ENCODE measurements at places on chromosomes 1 and 21.
A peak's percentile ranks its signal among the peaks of the same experiment; 100 is the strongest.

GRCh38 chr1:172105230-172105629, 263.9 kb downstream of the DNM3 start:
- no peaks in the 10 kb centered on the region for H3K27me3 ChIP-seq
- H3K36me3 ChIP-seq, result no peaks in the 10 kb centered on the region
- no peak for DNase-seq
- no peak overlapping the region for H3K27ac ChIP-seq

DNA sequence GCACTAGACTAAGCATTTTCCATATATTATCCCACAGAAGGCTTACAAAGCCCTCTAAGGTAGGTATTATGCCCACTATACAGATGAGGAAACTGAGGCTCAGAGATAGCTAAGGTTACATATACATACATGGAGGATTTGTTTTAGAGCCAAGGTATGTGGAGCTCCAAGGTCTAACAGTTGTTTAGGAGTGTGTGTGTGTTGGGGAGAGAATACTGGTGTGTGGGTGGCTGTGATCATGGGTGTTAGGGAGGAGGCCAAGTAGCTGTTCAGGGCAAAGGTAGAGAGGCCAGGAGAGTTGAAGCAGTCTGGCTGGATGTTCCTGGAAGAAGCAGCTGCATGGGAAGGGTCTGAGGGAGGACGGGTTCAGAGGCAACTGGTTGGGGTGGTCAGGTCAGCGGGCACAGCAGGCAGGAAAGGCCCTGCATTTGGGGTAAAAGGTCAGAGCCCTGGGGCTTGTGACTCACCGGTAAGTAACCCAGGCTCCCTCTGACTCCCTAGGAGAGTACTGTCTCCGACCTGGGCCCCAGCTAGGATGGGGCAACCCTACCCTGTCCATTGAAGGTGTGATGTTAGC, 5.1 kb upstream of the LDLRAP1 start:
- H3K27ac ChIP-seq, result no peak overlapping the region
- peaks cover 6% of the 10 kb centered on the region for H3K27me3 ChIP-seq
- peaks cover 20% of the 10 kb centered on the region for H3K4me1 ChIP-seq
- no peak for DNase-seq
- no peak overlapping the region for H3K4me3 ChIP-seq

DNA sequence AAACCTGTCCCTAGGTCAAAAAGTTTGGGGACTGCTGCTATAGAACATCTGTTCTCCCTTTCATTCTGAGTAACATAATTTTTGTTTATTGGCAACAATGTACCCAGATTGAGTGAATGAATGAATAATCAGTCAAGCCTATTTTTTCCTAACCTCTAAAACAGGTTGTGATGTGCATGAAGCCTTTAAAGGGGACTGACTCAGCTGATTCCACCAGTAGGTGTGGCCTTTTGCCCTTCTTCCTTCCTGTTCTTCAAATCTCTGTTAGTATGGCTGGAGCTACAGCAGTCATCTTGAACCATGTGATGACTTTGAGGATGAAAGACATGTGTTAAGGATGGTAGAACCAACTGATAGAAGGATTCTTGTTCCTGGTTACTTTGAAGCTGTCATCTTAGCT, 476.1 kb downstream of the NUF2 start:
- no peaks in the 10 kb centered on the region for H3K27me3 ChIP-seq
- H3K4me1 ChIP-seq, result no peaks in the 10 kb centered on the region
- no peak overlapping the region for H3K27ac ChIP-seq
- H3K36me3 ChIP-seq, result no peaks in the 10 kb centered on the region
- no peak overlapping the region for H3K4me3 ChIP-seq

DNA sequence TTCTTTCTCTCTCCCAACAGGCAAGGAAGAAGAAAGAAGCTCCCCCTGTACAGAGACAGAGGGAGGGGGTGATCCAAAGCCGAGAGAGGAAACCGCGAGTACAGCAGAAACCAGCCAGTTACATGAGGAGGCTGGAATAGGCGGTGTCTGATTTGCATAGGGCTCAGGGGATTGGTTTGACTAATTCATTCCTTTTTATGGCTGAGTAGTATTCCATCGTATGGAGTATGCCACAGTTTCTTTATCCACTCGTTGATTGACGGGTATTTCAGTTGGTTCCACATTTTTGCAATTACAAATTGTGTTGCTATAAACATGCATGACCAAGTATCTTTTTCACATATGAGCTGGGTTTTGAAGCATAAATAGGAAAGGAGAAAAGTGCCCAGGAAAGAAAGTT, 3.4 kb upstream of the GPX7 start:
- no peak overlapping the region for H3K27ac ChIP-seq
- H3K4me1 ChIP-seq, result peaks cover 36% of the 10 kb centered on the region
- no peak overlapping the region for H3K4me3 ChIP-seq

- H3K4me3 ChIP-seq, result no peak overlapping the region
- no peaks in the 10 kb centered on the region for H3K36me3 ChIP-seq
Measured at GRCh38 chr1:53698384-53698980, 40.5 kb downstream of the GLIS1 start.

DNA sequence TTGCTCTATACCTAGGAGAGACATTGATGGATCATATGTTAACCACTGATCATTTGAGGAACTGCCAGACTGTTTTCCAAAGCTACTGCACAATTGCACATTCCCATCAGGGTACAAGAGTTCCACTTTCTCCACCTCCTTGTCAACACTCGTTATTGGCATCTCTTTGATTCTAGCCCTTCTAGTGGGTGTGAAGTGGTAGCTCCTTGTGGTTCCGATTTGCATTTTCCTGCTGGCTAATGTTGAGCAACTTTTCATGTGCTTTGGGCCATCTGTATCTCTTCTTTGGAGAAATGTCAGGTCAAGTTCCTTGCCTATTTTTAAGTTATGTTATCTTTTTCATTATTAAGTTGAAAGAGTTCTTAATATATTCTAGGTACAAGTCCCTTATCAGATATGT, 90.1 kb downstream of the DMRTB1 start:
- H3K36me3 ChIP-seq, result no peaks in the 10 kb centered on the region
- H3K27ac ChIP-seq, result no peak overlapping the region
- no peak for DNase-seq
- no peak overlapping the region for H3K4me3 ChIP-seq
- H3K4me1 ChIP-seq, result peaks cover 8% of the 10 kb centered on the region

- H3K36me3 ChIP-seq, result no peaks in the 10 kb centered on the region
- no peak overlapping the region for H3K27ac ChIP-seq
- peaks cover 3% of the 10 kb centered on the region for H3K4me1 ChIP-seq
- DNase-seq, result peak; percentile 47
- H3K27me3 ChIP-seq, result no peaks in the 10 kb centered on the region
- no peak overlapping the region for H3K4me3 ChIP-seq
Measured at GRCh38 chr1:38464071-38464661, 395.4 kb downstream of the RRAGC start.

- no peaks in the 10 kb centered on the region for H3K4me1 ChIP-seq
- DNase-seq, result no peak
Measured at GRCh38 chr1:13549521-13549920, 34.1 kb upstream of the PDPN start.

DNA sequence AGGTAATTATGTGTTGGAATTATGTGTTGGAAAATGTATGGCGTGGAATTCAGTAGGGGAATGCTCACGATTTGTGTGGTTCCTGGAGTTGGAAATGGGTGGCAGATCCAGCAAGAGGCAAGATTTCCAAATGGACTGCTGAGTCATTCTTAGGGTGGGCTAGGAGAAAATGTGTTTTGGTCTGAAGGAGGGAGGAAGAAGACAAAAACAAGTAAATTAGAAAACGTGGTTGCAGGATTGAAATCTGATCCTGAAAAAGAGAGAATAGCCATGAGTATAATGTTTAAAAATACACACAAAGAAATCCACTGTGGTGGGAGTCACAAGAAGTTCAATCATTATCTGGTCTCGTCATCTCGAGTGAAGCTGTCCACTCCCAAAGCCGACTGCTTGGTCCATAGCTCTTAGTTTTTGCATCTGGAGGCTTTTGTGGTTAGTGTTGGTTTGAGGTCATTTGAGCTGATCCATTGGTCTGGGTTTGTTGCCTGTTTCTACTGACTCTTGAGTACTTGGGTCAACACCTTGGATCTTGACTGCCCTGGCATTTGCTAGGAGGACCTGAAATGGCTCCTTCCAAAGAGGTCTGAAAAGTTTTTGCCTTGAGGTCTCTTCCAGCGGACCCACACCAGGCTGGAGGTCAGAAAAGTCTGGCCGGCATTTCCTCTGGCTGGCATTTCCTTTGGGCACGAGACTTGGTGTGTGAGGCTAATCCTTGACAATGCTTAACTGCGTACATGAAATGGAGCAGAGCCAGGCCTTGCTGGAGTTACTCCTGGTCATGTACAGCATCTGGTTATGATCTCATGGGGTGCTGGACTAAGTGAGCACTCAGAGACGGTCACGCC, 9.2 kb downstream of the MX2 start:
- peaks cover 9% of the 10 kb centered on the region for H3K27me3 ChIP-seq
- no peak for DNase-seq
- H3K27ac ChIP-seq, result no peak overlapping the region
- H3K4me1 ChIP-seq, result peaks cover 19% of the 10 kb centered on the region
- no peak overlapping the region for H3K4me3 ChIP-seq

GRCh38 chr21:44379991-44380865, 26.8 kb downstream of the TRPM2 start:
- H3K4me1 ChIP-seq, result peaks cover 4% of the 10 kb centered on the region
- H3K27ac ChIP-seq, result no peak overlapping the region
- H3K4me3 ChIP-seq, result no peak overlapping the region
- H3K36me3 ChIP-seq, result no peaks in the 10 kb centered on the region
- peaks cover 6% of the 10 kb centered on the region for H3K27me3 ChIP-seq

DNA sequence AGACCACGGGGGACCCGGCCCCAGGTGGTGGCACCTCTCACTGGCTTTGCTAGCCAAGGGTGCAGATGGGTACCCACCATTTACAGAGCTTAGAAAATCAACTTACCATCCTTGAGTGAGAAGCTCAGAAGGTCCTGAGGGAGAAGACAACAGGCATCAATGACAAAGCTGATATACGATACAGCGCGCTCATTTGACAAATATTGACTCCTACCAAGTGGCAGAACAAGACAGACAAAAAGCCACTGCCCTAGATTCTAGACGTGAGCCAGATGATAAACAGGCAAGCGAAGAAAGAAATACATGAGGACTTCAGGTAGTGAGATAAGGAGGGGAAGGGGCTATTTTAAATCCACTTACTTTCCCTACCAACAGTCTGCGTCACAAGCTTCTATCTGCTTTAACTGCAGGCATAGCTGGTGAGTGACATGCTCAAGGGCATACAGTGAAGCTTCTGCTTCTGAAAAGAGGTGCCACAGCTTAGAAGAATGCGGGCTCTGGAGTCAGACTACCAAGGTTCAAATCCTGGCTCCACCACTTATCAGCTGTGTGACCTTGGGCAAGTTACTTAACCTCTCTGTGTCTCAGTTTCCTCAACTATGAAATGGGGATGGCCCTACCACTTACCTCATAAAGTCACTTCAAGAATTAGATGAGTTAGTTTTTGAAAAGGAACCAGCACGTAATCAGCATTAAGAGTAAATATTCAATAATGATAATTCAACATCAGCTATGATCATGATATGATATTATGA, 29.1 kb downstream of the TMCO4 start:
- no peaks in the 10 kb centered on the region for H3K27me3 ChIP-seq
- H3K36me3 ChIP-seq, result no peaks in the 10 kb centered on the region
- no peak for DNase-seq

GRCh38 chr1:78560811-78561210, 59.4 kb upstream of the IFI44L start:
- H3K27ac ChIP-seq, result no peak overlapping the region
- no peak for DNase-seq
- H3K36me3 ChIP-seq, result no peaks in the 10 kb centered on the region
- no peak overlapping the region for H3K4me3 ChIP-seq
- no peaks in the 10 kb centered on the region for H3K27me3 ChIP-seq

- peaks cover 22% of the 10 kb centered on the region for H3K36me3 ChIP-seq
- no peak overlapping the region for H3K4me3 ChIP-seq
- H3K4me1 ChIP-seq, result no peaks in the 10 kb centered on the region
- peak; percentile 41 for DNase-seq
Measured at GRCh38 chr1:229452956-229453801, 19.3 kb upstream of the ACTA1 start.

GRCh38 chr1:9249534-9250410, 15.2 kb downstream of the H6PD start:
- no peak for DNase-seq
- no peak overlapping the region for H3K27ac ChIP-seq
- H3K27me3 ChIP-seq, result no peaks in the 10 kb centered on the region
- peaks cover 33% of the 10 kb centered on the region for H3K4me1 ChIP-seq

GRCh38 chr1:63261736-63262458, 60.5 kb upstream of the FOXD3 start:
- H3K4me3 ChIP-seq, result no peak overlapping the region
- no peaks in the 10 kb centered on the region for H3K36me3 ChIP-seq
- peak overlapping the region; percentile 68 for H3K27ac ChIP-seq
- DNase-seq, result peak; percentile 77
- no peaks in the 10 kb centered on the region for H3K27me3 ChIP-seq

DNA sequence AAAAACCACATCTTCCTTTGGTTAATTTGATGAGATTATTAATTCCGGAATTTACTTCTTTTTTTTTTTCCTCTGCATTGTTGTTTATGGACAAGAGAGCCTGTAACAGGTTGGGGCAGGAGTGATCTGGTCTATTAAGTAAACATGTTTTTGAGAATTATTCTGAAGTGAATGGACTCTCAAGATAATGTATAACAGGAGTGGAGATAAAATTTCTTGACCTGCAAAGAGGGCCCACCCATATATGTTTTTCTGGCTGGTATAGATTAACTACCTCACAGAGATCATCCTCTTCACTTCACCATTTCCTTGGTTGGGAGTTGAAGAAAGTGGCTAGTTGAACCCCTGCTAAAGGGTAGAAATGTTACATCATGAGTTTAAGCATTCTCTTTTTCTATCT, 10.7 kb downstream of the DDI2 start:
- peaks cover 34% of the 10 kb centered on the region for H3K36me3 ChIP-seq
- no peak for DNase-seq
- H3K4me3 ChIP-seq, result no peak overlapping the region
- no peak overlapping the region for H3K27ac ChIP-seq
- no peaks in the 10 kb centered on the region for H3K27me3 ChIP-seq
- H3K4me1 ChIP-seq, result peaks cover 6% of the 10 kb centered on the region

GRCh38 chr1:215835951-215836350, 268.8 kb downstream of the KCTD3 start:
- DNase-seq, result no peak
- H3K27me3 ChIP-seq, result no peaks in the 10 kb centered on the region
- no peaks in the 10 kb centered on the region for H3K4me1 ChIP-seq
- no peak overlapping the region for H3K27ac ChIP-seq
- H3K4me3 ChIP-seq, result no peak overlapping the region

DNA sequence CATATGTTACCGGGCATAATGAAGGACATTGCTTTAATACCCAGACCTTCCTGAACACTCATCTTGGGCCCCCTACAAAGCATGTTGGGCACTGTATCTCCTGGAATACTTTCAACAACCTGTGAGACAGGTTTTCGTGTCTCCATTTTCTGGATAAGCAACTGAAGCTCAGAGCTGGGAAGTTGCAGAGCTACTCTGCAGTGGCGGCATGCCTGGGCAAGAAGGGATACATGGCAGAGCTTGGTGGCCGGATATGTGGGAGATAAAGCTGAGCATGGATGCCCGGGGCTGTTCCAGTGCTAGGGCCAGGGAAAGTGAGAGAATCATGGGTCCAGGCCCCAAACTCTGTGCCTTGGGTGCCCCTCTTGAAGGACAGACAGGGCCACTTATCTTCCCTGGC, 71.6 kb upstream of the KCND3 start:
- H3K27me3 ChIP-seq, result peaks cover 4% of the 10 kb centered on the region
- H3K4me1 ChIP-seq, result no peaks in the 10 kb centered on the region
- no peaks in the 10 kb centered on the region for H3K36me3 ChIP-seq
- DNase-seq, result no peak
- H3K27ac ChIP-seq, result no peak overlapping the region
- no peak overlapping the region for H3K4me3 ChIP-seq
